ENCODE measurements at places on chromosomes 1 and 21. TPM values are rescaled to one million over a fixed set of nuclear protein-coding genes. Genes with fewer than 3 reads are reported as not detected.

DNA sequence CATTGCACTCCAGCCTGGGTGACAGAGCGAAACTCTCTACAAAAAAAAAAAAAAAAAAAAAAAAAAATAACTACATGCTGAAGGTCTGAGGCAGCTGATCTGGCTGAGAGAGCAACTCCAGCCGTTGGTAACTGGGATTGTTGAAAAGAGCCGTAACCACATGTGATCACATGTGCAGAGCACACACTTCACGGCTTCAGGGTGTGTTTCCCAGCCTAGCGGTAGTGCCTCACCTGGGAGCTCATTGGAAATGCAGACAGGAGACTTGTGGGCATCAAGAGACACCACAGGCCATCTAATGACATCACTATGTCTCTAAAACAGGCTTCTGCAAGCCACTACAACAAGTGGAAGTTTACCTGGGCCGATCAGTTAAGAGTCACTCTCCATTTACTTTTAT lies 11.8 kb upstream of the OTUD7B start:
- no peak for DNase-seq

GRCh38 chr21:25733859-25734653 lies 648 bp downstream of the ATP5PF start:
- peak; percentile 40 for DNase-seq

CELA2A gene
- not detected for total RNA-seq

ST6GALNAC3 gene
- total RNA-seq, result 3.4 TPM

DNA sequence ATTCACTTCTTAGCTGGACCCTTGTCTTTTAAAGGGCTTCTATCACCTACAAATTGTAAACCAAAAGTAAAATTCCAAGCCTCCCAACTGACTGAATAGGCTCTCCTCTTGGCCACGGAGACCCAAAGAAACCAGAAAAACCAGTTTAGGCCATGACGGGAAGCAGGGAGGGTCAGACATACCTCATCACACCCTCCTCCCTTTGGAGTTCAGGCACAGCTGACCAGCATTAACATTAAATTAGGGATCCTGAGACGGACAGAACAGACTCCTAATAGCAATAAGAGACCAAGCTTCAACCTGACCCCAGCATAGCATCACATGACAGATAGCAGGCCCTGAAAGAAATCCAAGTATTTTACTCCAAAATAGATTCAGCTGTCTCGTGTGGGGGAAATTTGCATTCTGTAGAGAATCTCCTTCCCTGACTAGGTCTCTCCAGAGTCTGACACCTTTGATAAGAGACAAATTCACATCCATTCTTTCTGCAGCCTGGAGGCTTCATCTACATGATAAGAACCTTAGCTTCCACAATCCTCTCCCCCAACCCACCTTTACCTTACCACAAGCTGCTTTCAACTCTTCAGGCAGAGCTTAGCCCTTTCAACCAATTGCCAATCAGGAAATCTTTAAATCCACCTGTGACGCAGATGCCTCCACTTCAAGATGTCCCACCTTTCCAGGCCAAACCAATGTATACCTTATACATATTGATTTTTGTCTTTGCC lies 177.1 kb upstream of the RAB4A start:
- DNase-seq, result no peak

DNA sequence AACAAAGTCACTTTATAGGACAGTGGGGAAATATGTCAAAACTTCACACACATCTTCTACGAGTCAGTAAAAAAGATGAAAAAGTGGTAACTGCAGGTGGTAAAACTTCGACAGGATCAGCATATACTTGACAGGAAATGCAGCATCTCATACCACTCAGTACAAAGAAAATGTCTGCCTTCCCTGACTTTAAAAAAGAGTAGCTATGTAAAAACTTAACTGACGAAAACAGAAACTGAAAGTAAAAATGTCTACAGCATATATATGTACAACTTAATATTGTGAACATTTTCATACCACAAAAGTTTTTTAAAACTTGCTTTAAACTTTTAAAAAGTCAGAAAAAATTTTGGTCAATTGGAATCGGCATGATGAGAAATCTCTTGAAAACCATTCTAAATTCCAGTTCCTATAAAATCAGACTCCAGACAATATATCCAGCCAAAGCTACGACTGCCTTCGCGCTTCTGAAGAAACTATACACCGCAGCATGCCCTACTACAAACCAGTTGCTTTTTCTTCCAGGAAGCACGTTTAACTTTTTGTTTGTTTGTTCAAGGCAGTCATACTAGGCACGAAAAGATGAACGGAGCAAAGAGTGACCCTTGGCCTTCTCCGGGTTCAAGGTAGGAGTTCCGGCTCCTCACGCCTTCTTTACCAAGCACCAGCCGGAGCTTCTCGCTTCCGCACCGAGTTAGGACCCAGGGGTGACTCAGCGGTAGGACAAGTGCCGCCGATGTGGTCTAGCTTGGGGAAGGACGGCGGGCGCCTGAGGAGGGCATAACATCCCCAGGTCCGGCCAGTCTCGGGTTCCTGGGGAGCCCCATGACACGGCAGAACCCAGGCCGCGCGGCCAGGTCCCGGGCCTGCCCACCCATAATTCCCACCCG lies 612 bp downstream of the PSMA5 start:
- no peak for DNase-seq

FCRL4 gene
- not detected for total RNA-seq

- no peak for DNase-seq
Measured at GRCh38 chr1:1869469-1869868, 21.4 kb downstream of the GNB1 start.

DNA sequence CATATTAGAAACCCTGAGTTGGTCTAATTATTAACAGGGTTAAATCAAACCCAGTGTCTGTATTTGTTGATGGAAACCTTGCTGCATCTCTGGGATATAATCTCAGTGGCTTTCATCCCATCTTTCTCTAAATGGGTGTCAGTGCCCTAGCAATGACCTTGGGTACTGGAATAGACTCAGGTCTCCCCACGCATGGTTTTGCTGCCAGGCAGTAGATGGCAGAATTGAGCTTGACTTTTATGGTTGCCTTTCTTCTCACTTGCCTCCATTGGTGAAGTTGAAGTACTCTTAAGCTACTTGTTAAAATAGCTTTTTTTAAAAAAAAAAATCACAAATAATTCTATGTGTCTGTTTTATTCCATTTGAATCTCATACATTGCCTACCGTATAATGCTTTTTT lies 81.8 kb upstream of the HMCN1 start:
- DNase-seq, result no peak

CAMK2N1 gene
- total RNA-seq, result 13.0 TPM

GRCh38 chr1:223885614-223886013 lies 39.9 kb upstream of the TP53BP2 start:
- DNase-seq, result no peak

KPNA6 gene
- total RNA-seq, result 22.8 TPM

DNA sequence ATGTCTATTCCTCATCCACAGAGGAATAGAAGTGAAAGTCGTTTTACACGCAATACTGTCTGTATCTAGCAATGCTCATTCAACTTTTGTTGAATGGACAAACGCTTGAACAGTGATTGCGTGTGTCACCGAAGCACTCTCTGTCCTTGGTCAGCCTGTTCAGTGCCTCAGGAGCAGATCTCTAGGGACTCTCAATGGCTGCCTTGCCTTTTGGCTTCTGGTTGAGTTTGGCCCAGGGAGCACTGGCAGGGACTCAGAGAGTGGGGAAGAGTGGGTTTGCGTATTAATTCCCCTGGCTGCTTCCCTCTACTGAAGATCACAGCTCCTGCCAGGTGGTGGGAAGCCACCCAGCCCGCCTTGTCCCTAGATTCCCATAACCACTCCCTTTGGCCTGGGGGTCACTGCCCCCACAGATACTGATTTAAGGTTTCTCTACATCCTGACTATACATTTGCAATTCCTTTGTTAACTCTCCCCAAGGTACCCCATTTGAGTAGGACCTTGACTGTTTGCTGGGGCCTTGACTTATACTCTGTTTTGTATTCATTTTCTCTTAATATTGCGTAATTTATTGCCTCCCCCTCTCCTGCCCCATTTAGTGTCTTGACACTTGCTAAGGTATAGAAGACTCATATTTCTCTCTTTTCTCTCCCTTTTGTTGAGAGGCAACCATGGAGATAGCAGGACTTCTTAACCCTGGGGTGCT lies 61.7 kb upstream of the USP24 start:
- DNase-seq, result peak; percentile 37

WNT4 gene
- not detected for total RNA-seq

DNA sequence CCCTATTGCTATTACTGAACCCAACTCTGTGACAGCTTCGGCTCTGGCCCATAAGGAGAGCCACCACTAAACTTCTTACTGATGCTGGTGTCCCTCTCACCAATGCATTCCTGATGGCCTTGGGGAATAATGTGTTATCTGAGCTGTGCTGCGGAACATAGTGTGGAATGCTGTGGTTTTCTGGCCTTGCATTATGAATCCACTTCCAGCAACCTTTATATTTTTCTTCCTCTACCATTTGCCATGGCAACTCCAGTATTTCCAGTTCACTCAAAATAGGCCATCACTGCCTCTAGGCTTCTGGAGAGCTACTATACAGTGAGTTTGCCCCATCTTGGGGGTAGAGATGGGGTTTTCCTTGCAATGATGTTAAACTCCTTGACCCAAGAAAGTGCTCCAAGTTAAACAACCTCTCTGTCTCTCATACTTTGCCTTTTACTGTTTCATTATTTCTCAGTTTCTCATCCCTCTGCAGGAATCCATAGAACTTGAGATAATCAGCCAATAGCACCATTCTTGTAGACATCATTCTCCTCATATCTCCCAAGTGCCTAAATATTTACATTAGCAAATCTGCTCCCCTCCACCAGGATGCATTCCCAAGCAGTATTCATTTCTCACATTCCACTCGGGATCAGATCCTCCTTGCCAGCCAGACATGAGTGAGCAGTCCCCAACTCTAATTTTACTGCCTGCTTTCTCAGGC lies 11.1 kb upstream of the RAVER2 start:
- no peak for DNase-seq

CCDC190 gene
- total RNA-seq, result not detected

- no peak for DNase-seq
Measured at GRCh38 chr1:15210651-15211375, 36.2 kb upstream of the FHAD1 start.

DNA sequence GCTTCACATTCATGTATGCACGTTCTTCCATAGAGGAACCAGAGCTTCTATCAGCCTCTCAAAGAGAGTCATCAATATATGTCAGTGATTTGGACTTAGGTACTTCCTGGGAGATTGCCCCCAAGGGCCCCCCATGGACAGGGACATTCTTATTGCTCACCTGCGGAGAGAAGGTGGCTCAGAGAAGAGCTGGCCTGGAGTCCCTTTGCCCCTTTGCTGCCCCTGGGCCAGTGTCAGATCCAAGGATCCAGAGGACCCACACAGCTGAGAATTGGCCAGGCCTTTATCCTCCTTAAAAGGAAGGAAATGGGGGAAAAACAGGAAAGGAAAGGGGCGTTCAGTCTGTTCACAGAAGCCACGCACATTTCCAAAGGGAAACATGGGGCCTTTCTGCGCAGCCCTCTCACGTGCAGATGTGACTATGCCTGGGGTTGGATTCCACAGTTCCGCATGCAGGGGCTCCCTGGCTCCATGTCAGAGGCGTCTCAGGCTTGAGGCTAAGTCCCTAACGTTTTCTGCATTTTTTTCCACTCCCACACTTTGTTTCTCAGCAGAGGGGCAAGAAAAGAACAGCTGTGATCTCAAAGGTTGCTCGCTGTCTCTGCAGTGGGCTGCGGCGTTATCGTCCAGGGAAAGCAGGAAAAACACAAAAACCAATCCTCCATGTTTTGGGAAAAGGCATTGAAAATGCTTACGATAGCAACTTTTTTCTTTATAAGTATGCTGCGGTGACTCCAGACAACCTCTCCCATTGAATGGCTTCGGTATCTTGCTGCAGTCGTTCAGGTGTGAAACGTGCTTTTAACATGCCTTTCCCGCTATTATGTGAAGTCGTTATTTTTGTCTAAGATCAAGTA lies 5.9 kb downstream of the C1orf226 start:
- DNase-seq, result peak; percentile 14

GRCh38 chr1:187692799-187693198 lies 864.0 kb downstream of the PLA2G4A start:
- DNase-seq, result no peak

DNA sequence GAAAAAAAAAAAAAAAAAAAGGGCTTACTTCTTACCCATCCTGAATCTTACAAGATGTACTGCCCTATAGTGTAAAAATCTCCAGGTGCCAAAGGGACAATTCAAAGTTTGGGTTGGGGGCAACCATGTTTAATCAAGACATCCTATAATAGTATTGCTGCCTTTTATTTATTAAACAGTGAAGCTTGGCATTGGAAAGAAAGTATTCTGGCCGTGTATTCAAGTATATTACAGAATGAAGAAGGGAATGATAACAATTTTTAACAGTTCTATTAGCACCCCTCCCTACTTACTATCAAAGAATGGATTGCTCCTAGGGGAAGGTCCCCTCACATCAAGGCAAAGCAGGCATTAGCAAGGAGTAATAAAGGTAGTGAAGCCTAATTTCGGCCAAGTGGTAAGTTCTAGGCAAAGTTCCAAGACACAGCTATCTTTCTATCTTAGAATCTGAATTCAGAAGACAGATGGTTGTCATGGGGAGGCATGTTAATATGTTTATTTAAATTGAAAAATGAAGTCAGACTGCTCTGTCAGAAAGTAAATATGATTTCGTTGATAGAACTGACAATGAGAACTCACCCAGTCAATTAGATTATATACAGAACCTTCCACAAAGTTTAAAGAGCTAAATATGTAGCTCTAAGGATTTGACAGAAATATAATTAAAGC lies 24.6 kb downstream of the ST7L start:
- no peak for DNase-seq

DNA sequence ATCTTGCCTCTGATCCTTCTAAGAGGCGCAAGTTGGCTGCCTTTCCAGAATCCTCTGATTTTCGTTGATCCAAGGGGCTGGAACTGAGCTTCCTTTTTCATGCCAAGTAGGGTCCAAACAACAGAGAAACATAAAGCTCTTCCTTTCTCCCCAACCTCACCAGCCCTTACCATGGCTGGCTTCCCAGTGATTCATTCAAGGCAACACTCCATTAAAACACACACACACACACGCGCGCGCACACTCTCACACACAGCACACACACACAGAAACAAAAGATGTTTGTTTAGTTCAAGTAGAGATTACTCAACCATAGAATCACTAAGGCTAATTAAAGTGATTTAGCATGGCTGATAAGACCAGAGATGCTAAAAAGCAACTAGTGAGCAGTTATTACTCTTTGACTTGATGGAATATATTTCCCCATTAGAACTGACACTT lies 13.0 kb upstream of the GUCA2A start:
- DNase-seq, result no peak

- DNase-seq, result no peak
Measured at GRCh38 chr1:66777831-66778230, 23.2 kb downstream of the INSL5 start.
